ENCODE measurements at places on chromosomes 2 and 18. TPM values are rescaled to one million over a fixed set of nuclear protein-coding genes. Genes with fewer than 3 reads are reported as not detected.
A peak's percentile ranks its signal among the peaks of the same experiment; 100 is the strongest.

- H3K27me3 ChIP-seq = no peaks in the 10 kb centered on the region
- no peak overlapping the region for H3K27ac ChIP-seq
- no peaks in the 10 kb centered on the region for H3K36me3 ChIP-seq
- no peaks in the 10 kb centered on the region for H3K4me1 ChIP-seq
- H3K4me3 ChIP-seq = no peak overlapping the region
Observed at GRCh38 chr2:241870611-241871537, 1.3 kb downstream of the RTP5 start.

GRCh38 chr18:48165111-48165866 lies 234.8 kb upstream of the SMAD2 start:
- H3K27ac ChIP-seq = peak overlapping the region; percentile 77
- H3K4me3 ChIP-seq = no peak overlapping the region
- H3K4me1 ChIP-seq = peaks cover 17% of the 10 kb centered on the region
- no peak for DNase-seq
- no peaks in the 10 kb centered on the region for H3K36me3 ChIP-seq

GRCh38 chr2:120498121-120498520 lies 152.2 kb downstream of the INHBB start:
- no peak overlapping the region for H3K27ac ChIP-seq
- H3K4me1 ChIP-seq = no peaks in the 10 kb centered on the region
- no peak overlapping the region for H3K4me3 ChIP-seq

- no peak overlapping the region for H3K4me3 ChIP-seq
- H3K4me1 ChIP-seq = no peaks in the 10 kb centered on the region
- H3K36me3 ChIP-seq = no peaks in the 10 kb centered on the region
- no peak overlapping the region for H3K27ac ChIP-seq
- no peaks in the 10 kb centered on the region for H3K27me3 ChIP-seq
Observed at GRCh38 chr2:171702781-171703556, 15.7 kb downstream of the DYNC1I2 start.

DNA sequence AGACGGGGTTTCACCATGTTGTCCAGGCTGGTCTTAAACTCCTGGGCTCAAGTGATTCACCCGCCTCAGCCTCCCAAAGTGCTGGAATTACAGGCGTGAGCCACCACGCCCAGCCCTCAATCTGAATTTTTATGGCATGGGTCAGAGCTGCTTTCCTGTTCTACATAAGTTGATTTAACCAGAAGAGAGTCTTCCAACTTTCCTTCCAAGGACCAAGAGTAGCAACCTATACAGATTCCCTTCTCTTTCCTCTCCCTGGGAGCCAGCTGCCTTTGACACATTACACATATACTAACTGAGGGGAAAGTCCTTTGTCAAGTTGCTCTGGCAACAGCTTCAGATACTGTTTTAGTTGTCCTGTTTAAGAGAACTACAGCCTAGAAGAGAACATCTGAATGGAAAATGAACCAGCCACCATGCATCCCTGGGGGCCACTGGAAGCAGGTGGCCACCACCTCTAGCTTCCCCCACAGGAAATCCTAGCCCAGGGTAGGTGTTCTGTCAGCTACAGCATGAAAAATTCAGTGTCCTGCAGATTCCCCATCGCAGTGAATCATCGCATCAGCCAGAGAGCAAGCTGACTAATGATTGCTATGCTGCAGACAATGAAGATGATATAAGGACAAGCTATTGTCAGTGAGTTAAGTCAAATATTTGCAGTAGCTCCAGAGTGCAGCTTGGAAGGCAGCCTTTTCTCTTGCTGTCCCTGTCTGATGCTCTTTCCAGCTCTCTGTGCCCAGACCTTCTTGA lies 62.9 kb downstream of the POMC start:
- H3K36me3 ChIP-seq = no peaks in the 10 kb centered on the region
- no peaks in the 10 kb centered on the region for H3K4me1 ChIP-seq
- no peak overlapping the region for H3K4me3 ChIP-seq
- no peaks in the 10 kb centered on the region for H3K27me3 ChIP-seq

DNA sequence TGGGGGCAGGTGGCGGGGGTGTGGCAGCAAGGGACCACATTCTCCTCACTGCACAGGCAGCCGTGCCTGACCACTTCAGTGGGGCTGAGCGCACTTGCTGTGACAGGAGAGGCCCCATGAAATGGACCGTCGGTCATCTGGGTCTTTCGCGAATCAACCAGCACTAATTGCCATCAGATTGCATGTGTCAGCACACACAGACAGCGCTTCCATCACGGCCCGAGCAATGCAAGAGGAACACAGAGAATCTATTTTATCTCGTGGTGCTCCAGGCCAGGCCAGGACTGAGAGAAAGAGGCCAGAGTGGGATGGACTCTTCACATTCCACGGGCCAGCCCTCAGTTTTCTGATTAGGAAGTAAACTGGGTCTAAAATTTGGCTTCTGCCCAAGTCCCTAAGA lies 87.0 kb downstream of the EIPR1 start:
- no peak overlapping the region for H3K4me3 ChIP-seq
- no peak overlapping the region for H3K27ac ChIP-seq
- H3K4me1 ChIP-seq = no peaks in the 10 kb centered on the region
- H3K27me3 ChIP-seq = no peaks in the 10 kb centered on the region

DNA sequence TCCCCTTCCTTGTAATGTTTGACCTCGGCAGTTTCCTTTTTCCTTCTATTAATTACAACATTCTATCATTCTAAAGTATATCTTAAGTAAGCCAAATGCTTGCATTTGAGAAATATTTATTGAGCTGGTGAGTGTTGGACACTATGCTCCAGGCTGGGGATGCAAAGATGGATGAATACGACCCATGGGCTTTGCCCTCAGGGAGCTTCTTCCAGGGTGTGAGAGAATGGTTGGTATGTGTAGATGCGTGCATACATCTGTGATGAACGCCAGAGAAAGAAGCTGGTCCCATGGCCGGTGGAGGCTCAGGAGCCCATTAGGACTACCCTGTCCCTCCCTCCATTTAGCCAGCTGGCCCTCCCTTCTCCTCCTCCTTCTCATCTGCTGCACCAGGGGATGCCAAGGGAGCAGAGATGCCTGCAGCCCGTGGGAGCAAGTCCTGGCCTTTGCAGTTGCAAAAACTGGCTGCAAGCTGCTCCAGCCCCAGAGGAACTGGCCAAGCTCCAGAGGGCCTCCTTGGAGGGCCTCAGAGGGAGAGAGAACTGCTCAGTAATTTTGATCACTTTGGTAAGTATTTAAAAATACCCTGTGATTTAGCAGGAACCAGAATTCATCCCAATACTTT lies 65.7 kb upstream of the FOSL2 start:
- H3K4me1 ChIP-seq = no peaks in the 10 kb centered on the region
- DNase-seq = no peak
- H3K27ac ChIP-seq = no peak overlapping the region
- no peaks in the 10 kb centered on the region for H3K27me3 ChIP-seq

- H3K36me3 ChIP-seq = peaks cover 7% of the 10 kb centered on the region
- H3K4me3 ChIP-seq = no peak overlapping the region
- no peaks in the 10 kb centered on the region for H3K27me3 ChIP-seq
- no peaks in the 10 kb centered on the region for H3K4me1 ChIP-seq
- H3K27ac ChIP-seq = no peak overlapping the region
Observed at GRCh38 chr2:230778350-230779063, 65.9 kb downstream of the CAB39 start.

DNA sequence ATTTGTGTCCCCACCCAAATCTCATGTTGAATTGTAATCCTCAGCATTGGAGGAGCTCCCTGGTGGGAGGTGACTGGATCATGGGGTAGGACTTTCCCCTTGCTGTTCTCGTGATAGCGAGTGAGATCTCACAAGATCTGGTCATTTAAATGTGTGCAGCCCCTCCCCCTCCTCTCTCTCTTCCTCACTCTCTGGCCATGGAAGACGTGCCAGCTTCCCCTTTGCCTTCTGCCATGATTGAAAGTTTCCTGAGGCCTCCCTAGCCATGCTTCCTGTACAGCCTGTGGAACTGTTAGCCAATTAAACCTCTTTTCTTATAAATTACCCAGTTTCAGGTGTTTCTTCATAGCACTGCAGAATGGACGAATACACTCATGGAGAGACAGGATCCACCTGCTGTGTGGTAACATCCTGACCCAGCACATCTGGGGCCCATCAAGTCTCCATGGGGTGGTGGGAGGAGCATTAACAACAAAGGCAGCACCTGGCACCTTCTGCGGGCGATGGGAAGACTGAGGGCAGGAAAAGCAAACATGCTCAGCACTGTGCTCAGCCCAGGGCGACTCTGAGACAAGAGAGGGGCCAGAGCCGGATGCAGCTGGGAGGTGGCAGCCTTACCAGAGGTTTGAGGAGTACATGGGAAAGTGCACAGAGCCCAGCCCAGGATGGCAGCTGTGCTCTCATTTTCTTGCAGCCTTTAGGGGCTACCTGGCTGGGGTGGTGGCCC lies 16.2 kb upstream of the ALPP start:
- no peaks in the 10 kb centered on the region for H3K36me3 ChIP-seq
- H3K4me1 ChIP-seq = no peaks in the 10 kb centered on the region
- no peak overlapping the region for H3K27ac ChIP-seq
- H3K4me3 ChIP-seq = no peak overlapping the region
- no peaks in the 10 kb centered on the region for H3K27me3 ChIP-seq

The CAPG gene
- 22.4 TPM for total RNA-seq

The CYTIP gene
- total RNA-seq = 20.2 TPM

The ESCO1 gene
- total RNA-seq = 41.3 TPM
